Activated T-helper 17 cell treated with anti-CD3 and anti-CD28 coated beads, Interleukin-2, amount 50 U/mL, for 72 hours (primary cell): ENCODE measurements at places on chromosomes 6 and 20. TPM values are rescaled to one million over a fixed set of nuclear protein-coding genes. Genes with fewer than 3 reads are reported as not detected.

GRCh38 chr20:44073675-44074071 lies 113.3 kb downstream of the JPH2 start:
- no peak for ATAC-seq

GRCh38 chr6:162372106-162372505 lies 355.5 kb downstream of the PRKN start:
- no peak for ATAC-seq

The CNR1 gene
- total RNA-seq: not detected

GRCh38 chr6:132167929-132168892 lies 217.0 kb upstream of the CCN2 start:
- ATAC-seq: no peak

DNA sequence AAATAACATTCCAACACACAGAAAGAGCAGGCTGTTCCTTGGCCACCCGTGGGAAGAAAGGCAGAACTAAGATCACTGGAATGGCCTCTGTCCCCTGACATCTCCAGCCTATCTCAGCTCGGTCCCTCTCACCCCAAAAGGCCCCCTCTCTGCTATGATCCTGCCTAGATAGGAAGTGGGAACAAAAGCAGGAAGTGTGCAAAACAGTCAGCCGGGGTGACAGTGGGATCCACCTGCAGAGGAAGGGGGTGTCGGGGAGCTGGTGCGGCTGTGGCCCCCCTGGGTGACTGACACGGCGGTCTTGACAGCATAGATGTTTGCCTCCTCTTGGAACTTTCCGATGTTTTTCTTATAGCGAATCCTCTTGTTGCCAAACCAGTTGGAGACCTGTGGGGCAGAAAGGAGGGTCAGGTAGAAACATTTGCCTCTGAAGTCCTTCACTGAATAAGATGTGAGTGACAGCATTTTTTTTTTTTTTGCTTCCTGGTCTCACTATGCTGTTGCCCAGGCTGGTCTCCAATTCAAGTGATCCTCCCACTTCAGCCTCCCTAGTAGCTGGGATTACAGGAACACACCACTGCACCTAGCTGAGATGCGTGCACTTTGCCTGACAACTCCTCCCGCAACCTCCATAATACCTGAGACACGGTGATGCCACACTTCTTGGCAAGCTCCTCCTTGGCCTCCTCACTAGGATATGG lies 2.8 kb downstream of the PBX2 start:
- ATAC-seq: no peak

DNA sequence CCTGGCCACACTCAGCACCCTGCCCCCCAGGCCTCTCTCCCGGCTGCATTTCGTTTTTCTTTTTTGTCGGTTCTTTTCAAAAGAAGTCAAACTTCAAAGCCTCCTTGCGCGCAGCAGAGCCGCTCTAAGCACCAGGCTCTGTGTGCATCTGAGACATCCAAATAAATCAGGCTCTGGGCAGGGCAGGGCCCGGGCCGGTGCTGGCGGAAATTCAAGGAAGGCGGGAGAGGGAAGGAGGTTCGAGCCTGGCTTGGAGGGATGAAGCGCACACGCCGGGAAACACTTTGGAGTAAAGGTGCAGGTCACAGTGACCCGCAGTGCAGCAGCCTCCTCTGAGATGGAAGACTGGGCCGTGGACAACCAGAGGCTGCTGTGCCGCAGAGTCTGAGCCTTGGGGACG lies 5.8 kb downstream of the GATA5 start:
- ATAC-seq: no peak

- no peak for ATAC-seq
Measured at GRCh38 chr6:30154709-30155519, 6.1 kb downstream of the TRIM10 start.

- no peak for ATAC-seq
Measured at GRCh38 chr6:4849226-4850022, 73.2 kb downstream of the CDYL start.

The PPP1R16B gene
- total RNA-seq: 77.2 TPM

The ENPP5 gene
- total RNA-seq: not detected
